Retinal pigment epithelial cell (primary cell): ENCODE measurements at places on chromosomes 1 and 21.
A peak's percentile ranks its signal among the peaks of the same experiment; 100 is the strongest.

GRCh38 chr1:216388558-216388957 is 34.7 kb downstream of the USH2A start:
- DNase-seq = no peak

GRCh38 chr1:121443001-121443540 is 258.3 kb downstream of the SRGAP2C start:
- no peak for DNase-seq

GRCh38 chr1:234760303-234760723 is 150.3 kb upstream of the IRF2BP2 start:
- no peak for DNase-seq

DNA sequence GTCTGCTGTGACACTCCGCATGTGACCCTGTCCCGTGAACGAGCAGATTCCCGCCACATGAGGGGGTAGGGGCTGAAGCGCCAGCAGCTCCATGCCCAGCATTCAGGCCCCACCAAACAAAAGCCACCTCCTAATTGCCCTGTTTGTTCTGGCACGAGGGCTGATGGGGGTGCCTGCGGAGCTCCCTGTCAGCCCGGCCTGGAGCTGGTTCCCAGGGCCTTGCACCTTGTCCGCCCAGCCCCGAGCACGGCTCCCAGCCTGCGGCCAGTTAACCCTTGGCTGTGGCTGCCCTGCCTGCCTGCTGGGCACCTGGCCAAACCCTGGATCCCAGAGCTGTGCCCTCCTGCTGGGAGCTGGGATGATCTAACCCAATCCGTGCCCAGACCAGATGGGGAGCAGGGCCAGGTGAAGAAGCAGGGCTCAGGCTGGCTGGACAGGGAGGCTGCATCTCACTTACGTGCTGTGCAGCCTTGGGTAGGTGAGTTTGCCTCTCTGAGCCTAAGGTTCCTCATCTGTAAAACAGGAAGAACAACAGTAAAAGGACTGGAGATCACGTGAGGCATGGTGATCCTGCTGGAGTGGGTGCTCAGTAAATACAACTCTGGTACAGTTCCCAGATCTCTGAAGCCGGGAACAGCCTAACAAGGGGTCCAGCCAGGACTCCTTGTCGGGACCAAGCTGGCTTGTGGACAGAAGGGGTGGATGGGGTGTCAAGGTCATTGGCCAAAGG is 110.9 kb upstream of the IFFO2 start:
- no peak for DNase-seq

GRCh38 chr1:45518910-45519309 is 2.8 kb downstream of the PRDX1 start:
- no peak for DNase-seq

- no peak for DNase-seq
These were observed 165.8 kb upstream of the HMCN1 start for GRCh38 chr1:185568155-185569123.

GRCh38 chr1:195820925-195821324 is 787.3 kb downstream of the KCNT2 start:
- no peak for DNase-seq

- no peak for DNase-seq
These were observed 586 bp upstream of the AGPAT3 start for GRCh38 chr21:43864313-43864961.

DNA sequence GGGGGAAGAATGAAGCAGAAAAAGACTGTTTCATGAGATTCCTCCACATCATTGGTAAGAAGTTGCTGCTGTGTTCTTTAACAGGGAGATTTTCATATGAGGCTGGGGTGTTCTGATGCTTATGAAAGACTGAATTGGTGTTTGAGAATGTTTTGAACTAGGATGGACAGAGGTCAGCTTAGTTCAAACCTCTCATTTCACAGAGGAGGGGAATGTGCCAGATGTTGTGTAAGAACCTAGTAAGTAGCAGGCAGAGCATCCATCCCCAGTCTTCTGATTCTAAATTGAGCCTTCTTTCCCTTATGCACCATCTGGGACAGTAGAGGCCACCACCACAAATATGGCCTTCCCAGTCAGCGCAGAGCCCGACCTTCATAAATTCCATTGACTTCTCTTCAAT is 43.7 kb downstream of the SAMD13 start:
- DNase-seq = no peak

DNA sequence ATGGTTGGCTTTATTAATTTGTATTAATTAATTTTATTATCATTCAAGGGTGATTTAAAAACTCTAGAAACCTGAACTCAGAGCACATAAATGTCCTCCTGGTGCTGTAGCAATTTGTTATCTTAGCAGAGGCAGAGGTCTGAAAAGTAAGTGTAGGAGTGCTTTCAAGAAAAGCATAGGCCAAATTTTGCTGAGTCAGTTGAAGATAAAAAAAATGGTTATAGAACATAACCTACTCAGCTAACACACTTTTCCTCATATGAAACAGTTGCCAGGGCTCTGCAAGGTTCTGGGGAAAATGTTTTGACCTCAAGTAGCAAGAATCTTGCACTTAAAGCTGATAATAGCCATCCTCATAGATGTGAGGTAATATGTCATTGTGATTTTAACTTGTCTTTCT is 53.5 kb upstream of the CHODL start:
- DNase-seq = no peak

DNA sequence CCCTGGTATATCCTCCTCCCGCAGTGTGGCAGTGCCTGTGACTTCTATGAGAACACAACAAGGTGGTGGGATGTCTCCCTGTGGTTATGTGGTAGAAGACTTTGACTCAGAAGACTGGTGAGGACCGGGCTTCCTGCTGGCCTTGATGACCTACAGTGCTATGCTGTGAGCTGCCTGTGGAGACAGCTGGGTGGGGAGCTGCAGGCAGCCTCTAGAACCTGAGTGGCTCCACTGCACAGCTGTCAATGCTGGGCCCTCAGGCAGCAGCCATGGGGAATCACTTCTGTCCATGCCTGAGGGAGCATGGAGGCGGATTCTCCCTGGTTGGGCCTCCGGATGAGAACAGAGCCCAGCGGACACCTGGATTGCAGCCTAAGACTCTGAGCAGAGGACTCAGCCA is 14.9 kb downstream of the SLC1A7 start:
- no peak for DNase-seq

GRCh38 chr1:96362623-96363022 is 359.0 kb upstream of the PTBP2 start:
- DNase-seq = peak; percentile 94

DNA sequence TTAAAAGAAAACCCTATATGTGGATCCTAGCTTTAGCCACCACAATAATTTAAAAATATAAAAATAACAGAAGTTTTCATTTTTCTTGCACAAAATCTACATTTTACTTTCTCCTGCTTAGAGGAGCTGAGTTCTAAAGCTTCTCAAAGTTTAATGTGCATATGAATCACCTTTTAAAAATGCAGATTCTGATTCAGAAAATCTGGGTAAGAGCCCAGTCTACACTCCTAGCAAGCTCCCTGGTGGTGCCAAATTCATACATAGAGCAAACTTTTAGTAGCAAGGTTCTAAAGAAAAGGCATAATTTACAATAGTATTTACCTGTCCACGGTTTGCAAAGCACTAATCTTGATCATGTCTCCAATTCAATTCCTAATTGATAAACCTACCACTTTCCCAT is 19.3 kb downstream of the RSBN1 start:
- DNase-seq = no peak

DNA sequence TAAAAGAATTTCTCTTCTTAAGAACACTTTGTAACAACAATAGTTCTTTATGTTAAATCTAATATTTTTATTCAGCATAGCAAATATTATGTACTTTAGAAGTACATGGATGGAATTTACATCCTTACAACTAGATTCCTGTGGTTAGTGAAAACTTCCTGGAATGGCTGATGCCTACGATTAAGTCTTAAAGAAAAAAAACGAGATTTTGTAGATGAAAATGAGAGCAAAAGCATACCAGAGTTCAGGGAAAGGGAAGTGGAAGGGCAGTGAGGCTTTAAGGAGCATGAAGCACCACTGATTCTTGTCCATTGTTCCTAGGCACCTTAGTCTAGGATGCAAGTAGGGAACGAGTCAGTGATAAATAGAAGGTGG is 26.7 kb downstream of the CFH start:
- peak; percentile 87 for DNase-seq

- DNase-seq = no peak
These were observed 77.0 kb downstream of the ZMYM4 start for GRCh38 chr1:35345439-35345981.

GRCh38 chr1:8541961-8542521 is 224.1 kb downstream of the SLC45A1 start:
- peak; percentile 64 for DNase-seq

- no peak for DNase-seq
These were observed 294.0 kb upstream of the C1orf87 start for GRCh38 chr1:60367532-60367931.

- no peak for DNase-seq
These were observed 392.4 kb downstream of the RPS6KC1 start for GRCh38 chr1:213443415-213443814.

GRCh38 chr1:37233606-37234005 is 199.3 kb upstream of the GRIK3 start:
- no peak for DNase-seq

GRCh38 chr1:20603504-20604464 is 14.9 kb downstream of the CDA start:
- DNase-seq = no peak

GRCh38 chr1:161307892-161308638 is 1.7 kb downstream of the MPZ start:
- DNase-seq = no peak

DNA sequence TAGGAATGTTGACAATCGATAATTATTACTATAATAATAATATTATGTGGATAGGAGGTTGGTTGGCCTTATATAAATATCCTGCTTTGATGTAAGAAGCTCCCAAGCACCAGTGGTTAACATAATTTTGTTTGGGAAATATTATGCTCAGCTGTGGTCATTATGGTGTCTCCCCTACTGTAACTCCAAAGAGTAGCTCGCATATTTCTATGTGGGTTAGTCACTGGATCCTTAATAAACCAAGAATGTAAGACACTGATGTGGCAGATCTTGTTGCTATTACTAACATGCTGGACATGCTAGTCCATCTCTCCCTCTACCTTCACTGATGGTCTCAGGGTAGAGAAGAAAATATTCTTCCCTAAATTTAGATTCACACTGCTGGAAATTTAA is 79.2 kb upstream of the RALGPS2 start:
- no peak for DNase-seq

DNA sequence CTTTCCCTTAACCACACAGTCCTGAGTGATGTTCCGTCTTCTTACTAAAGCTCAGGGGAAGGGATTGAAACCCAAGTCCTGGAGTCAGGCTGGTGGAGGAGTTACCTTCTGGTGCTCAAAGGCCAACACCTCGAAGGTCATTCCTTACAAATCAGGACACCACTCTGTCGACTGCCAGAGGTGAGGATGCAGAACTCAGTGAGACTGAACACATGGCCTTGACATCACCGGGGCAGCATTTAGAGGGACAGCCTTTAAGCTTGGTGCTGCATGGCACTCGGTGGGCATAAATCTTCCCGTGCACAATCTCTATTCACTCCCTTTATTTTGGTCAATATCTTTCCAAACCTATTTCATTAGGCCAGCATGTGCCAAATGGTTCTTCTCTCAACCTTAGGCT is 130.9 kb downstream of the ASTN1 start:
- DNase-seq = no peak
